ENCODE measurements at places on chromosomes 6 and 20.

DNA sequence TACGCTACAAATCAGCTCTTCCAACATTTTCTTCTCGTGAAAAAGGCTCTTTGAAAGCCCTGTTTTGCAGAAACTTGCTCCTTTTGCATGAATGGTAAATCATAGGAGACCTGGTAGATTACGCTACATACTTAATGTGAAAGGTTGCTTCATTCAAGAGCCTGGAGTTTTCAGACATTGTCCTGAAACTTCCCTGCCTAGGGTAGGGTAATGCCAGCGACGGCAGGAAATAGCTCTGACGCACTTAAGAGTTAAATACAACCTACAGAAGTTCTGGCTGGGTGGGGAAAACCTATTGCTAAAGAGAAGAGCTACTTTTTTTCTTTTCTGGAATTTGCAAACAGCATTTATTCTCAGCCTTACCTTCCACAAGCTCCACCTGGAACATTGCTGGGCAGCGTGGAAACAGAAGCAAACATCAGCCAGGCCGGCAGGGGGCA, 144.5 kb downstream of the LPA start:
- no peak for DNase-seq

- DNase-seq: no peak
Observed at GRCh38 chr6:33143113-33143770, 49.0 kb downstream of the COL11A2 start.

DNA sequence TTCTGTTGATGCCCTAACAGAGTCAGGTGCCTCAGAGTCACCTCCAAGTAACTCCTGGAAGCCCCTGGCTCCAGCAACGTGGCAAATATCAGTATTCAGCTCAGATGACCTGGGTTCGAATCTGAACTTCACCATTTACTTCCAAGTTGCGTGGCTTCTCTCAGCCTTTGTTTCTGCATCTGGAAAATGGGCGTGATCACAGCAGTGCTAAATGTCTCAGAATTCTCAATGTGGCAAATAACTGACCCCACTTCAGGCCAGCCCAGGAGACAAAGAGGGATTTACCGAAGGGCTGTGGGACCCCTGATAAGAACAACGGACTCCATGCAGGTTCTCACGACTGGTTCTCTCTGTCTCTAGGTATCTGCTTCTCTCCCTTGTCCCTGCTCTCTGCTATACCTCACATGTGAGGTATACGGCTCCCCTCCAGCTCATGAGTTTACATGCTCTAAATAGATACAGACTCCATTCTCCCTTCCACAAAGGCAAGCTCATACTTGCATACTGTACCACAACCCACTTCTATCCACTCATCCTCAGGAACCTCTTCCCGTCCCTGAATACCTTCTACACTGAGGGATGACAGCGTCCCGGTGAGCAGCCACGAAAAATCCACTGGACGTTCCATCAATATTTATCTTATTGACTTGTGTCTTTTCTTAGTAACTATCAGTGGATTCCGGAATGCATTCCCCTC, 84.1 kb downstream of the SNX5 start:
- no peak for DNase-seq

DNA sequence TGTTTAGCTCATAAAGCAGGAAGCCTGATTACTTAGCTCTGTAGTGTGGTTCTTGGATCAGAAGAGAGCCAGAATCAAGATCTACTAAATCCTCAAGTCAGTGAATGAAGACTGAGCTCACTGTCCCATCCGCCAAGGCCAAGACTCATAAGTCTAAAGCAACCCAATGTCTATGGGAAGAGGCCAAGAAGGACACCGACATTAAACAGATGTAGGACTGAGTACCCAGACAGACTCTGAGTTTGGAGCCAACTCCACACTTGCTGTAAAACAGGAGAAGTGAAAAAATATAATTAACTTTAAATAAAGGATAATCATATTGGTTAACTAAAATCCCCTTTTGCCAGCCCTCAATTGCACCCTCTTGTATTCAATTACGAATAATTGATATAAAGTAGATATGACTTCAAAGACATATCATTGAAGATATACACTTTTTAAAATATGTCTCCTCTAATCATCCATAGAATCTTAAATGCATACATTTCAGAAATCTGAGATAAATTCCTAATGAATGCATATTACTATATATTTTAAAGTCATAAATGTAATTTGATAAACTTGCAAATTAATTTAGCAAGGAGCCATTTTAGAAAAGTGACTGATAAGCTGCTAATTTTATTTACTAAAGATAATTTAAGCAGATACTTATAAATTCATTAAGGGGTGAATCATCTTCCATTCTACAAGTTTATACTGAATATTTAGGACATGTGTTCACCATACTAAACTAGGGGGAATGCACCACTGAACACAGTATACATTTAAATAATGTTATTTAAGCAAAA, 617.0 kb upstream of the ARID1B start:
- DNase-seq: no peak

- no peak for DNase-seq
Observed at GRCh38 chr20:55881204-55881603, 124.1 kb downstream of the CBLN4 start.
